ENCODE measurements at places on chromosomes 11 and 22. TPM values are rescaled to one million over a fixed set of nuclear protein-coding genes. Genes with fewer than 3 reads are reported as not detected.
A peak's percentile ranks its signal among the peaks of the same experiment; 100 is the strongest.

ARHGAP8 gene
- total RNA-seq: 0.88 TPM

PATE4 gene
- not detected for total RNA-seq

CADM1 gene
- 0.95 TPM for total RNA-seq

- no peaks in the 10 kb centered on the region for H3K27me3 ChIP-seq
- no peak overlapping the region for H3K27ac ChIP-seq
- DNase-seq: no peak
- peaks cover 15% of the 10 kb centered on the region for H3K4me1 ChIP-seq
- no peak overlapping the region for H3K4me3 ChIP-seq
- H3K36me3 ChIP-seq: no peaks in the 10 kb centered on the region
These were observed 38.9 kb upstream of the CLMP start for GRCh38 chr11:123233975-123234334.

- H3K4me1 ChIP-seq: peaks cover 57% of the 10 kb centered on the region
- no peak overlapping the region for H3K4me3 ChIP-seq
- no peak for DNase-seq
- peak overlapping the region; percentile 43 for H3K27ac ChIP-seq
- no peaks in the 10 kb centered on the region for H3K36me3 ChIP-seq
- no peaks in the 10 kb centered on the region for H3K27me3 ChIP-seq
These were observed 3.5 kb downstream of the ARRB1 start for GRCh38 chr11:75347781-75348566.

DNA sequence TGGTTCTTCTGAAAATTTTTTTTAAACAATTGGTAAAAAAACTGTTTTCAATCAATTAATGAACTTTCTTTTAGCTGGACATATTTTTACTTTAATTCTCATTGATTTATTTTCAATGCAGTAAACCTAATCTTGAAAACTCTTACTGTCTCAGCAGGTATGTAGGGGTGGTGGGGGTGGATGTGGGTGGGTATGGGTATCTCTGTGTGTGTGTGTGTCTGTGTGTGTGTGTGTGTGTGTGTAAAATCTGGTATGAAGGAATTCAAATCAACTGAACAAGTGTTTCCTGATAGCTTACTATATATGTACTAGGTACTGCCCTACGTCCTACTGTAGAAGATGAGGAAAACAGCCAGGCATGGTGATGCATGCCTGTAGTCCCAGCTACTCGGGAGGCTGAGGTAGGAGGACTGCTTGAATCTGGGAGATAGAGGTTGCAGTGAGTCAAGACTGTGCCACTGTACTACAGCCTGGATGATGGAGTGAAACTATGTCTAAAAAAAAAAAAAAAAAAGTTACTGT is 75.5 kb downstream of the MRTFA start:
- peaks cover 20% of the 10 kb centered on the region for H3K4me1 ChIP-seq
- H3K27me3 ChIP-seq: no peaks in the 10 kb centered on the region
- no peak for DNase-seq
- peaks cover 2% of the 10 kb centered on the region for H3K36me3 ChIP-seq
- no peak overlapping the region for H3K27ac ChIP-seq
- H3K4me3 ChIP-seq: no peak overlapping the region

C11orf42 gene
- not detected for total RNA-seq

- H3K36me3 ChIP-seq: peaks cover 78% of the 10 kb centered on the region
- H3K4me1 ChIP-seq: peaks cover 63% of the 10 kb centered on the region
- no peaks in the 10 kb centered on the region for H3K27me3 ChIP-seq
- H3K4me3 ChIP-seq: no peak overlapping the region
These were observed 14.3 kb downstream of the DGCR8 start for GRCh38 chr22:20094197-20094807.

- no peak for DNase-seq
- H3K4me1 ChIP-seq: peaks cover 8% of the 10 kb centered on the region
- no peak overlapping the region for H3K4me3 ChIP-seq
- no peak overlapping the region for H3K27ac ChIP-seq
- no peaks in the 10 kb centered on the region for H3K36me3 ChIP-seq
- H3K27me3 ChIP-seq: no peaks in the 10 kb centered on the region
These were observed 27.3 kb upstream of the CREB3L1 start for GRCh38 chr11:46249938-46250744.

C11orf52 gene
- total RNA-seq: not detected

MAPK8IP1 gene
- 0.58 TPM for total RNA-seq

NOX4 gene
- total RNA-seq: not detected

OR52A1 gene
- total RNA-seq: not detected

GRCh38 chr22:45717789-45718188 is 46.2 kb downstream of the ATXN10 start:
- peaks cover 37% of the 10 kb centered on the region for H3K36me3 ChIP-seq
- H3K4me3 ChIP-seq: no peak overlapping the region
- DNase-seq: no peak
- H3K4me1 ChIP-seq: peaks cover 5% of the 10 kb centered on the region

RASL10A gene
- not detected for total RNA-seq

LYVE1 gene
- total RNA-seq: not detected

DNA sequence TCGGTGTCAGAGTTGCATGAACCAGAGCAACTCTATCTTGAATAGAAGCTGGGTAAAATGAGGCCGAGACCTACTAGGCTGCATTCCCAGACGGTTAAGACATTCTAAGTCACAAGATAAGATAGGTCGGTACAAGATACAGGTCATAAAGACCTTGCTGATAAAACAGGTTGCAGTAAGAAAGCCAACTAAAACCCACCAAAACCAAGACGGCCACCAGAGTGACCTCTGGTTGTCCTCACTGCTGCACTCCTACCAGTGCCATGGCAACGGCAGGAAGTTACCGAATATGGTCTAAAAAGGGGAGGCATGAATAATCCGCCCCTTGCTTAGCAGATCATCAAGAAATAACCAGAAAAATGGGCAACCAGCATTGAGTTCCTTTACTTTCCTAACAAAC is 2.4 kb upstream of the KAT5 start:
- H3K4me1 ChIP-seq: peaks cover 26% of the 10 kb centered on the region
- no peak overlapping the region for H3K27ac ChIP-seq
- peaks cover 14% of the 10 kb centered on the region for H3K36me3 ChIP-seq
- H3K4me3 ChIP-seq: no peak overlapping the region
- H3K27me3 ChIP-seq: no peaks in the 10 kb centered on the region

MYO7A gene
- total RNA-seq: 0.38 TPM

GRCh38 chr22:29335656-29336055 is 20.2 kb upstream of the RASL10A start:
- no peak for DNase-seq
- no peaks in the 10 kb centered on the region for H3K4me1 ChIP-seq
- peaks cover 17% of the 10 kb centered on the region for H3K36me3 ChIP-seq
- no peak overlapping the region for H3K4me3 ChIP-seq
- H3K27ac ChIP-seq: no peak overlapping the region
- H3K27me3 ChIP-seq: no peaks in the 10 kb centered on the region

- DNase-seq: no peak
- no peaks in the 10 kb centered on the region for H3K27me3 ChIP-seq
- no peak overlapping the region for H3K4me3 ChIP-seq
- no peak overlapping the region for H3K27ac ChIP-seq
- no peaks in the 10 kb centered on the region for H3K36me3 ChIP-seq
- no peaks in the 10 kb centered on the region for H3K4me1 ChIP-seq
These were observed 566.6 kb downstream of the TMEM135 start for GRCh38 chr11:87604350-87604749.

CCDC89 gene
- total RNA-seq: not detected

DNA sequence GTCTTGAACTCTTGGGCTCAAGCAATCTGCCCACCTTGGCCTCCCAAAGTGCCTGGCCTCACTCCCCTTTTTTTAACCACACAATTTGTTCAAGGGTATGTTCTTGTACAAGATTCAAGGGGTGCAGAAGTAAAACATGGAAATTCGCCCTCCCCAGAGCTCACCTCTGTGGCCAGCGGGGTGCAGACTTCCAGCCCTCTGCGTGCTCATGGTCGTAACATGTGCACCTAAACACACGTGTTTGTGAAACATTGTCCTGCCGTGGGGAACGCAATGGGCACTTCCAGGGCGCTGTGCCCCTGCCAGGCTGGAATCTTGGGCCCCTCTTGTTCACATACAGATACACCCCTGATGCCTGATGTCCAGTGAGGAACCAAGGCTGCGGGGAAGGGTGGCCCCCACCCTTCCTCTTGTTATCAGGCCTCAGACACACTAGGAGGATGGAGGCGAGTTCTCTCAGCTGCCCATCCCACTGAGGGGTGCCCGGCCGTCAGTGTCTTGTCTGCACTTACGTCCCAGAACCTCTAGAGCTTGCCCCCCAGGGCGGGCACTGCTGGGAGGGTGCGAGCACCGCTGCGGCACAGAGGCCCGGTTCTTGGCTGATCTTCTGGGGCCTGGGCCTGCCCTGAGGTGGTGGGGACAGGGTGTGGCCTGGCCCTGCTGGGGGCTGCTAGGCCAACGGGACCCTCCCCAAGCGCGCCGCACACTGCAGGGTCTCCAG is 4.1 kb upstream of the EPS8L2 start:
- peaks cover 4% of the 10 kb centered on the region for H3K27me3 ChIP-seq
- H3K4me1 ChIP-seq: peaks cover 19% of the 10 kb centered on the region
- no peaks in the 10 kb centered on the region for H3K36me3 ChIP-seq
- H3K4me3 ChIP-seq: no peak overlapping the region

DNA sequence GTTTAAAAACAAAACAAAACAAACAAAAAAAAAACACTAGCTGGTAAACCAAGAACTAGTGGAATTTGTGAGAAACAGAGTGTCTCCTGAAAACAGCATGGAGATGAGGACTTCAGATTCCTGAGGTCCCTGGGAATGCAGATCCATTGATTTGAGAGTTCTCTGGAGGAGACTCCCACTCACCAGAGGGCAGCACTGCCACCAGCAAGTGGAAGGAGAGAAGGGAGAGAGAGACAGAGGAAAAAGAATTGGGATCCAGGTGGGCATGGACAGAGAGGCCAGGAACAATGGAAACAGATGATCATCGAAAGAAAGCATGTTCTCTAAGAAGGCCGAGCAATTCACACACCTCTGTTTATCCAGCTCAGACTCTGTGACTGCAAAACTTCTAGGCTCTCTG is 31.8 kb downstream of the ETS1 start:
- H3K36me3 ChIP-seq: no peaks in the 10 kb centered on the region
- no peak overlapping the region for H3K27ac ChIP-seq
- H3K4me3 ChIP-seq: no peak overlapping the region
- DNase-seq: no peak
- peaks cover 59% of the 10 kb centered on the region for H3K4me1 ChIP-seq
- no peaks in the 10 kb centered on the region for H3K27me3 ChIP-seq

- H3K27me3 ChIP-seq: no peaks in the 10 kb centered on the region
- H3K27ac ChIP-seq: peak overlapping the region; percentile 13
- no peak overlapping the region for H3K4me3 ChIP-seq
- peaks cover 31% of the 10 kb centered on the region for H3K36me3 ChIP-seq
- DNase-seq: no peak
These were observed 17.8 kb downstream of the CHADL start for GRCh38 chr22:41222846-41223507.

Measured in activated CD4-positive, alpha-beta memory T cell treated with anti-CD3 and anti-CD28 coated beads for 36 hours (primary cell).